ENCODE measurements at places on chromosomes 1 and 21.

DNA sequence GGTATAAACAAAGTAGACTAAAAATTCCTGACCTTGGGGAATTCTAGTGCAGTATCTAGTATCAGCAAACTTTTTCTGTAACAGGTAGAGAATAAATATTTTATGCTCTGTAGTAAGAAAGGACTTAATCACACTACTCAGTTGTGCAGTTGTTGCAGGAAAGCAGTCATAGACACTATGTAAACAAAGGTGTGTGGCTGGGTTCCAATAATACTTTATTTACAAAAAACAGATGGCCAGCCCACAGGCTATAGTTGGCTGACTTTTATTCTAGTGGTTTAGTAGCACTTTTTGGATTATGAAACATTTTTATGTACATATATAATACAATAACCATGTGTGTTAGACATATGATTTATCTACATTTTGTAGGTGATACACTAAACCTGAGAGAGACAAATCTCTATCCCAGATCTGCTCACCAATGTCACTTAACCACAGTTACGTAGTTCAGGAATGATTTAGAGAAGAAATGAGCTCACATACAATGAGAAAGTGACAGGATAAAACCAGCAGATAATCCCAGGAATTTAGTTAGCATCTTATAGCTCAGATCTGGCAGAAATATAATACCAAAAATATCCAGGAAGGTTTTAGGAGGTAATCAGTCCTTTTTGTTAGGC lies 56.1 kb downstream of the MIER1 start:
- DNase-seq = no peak

- DNase-seq = no peak
Measured at GRCh38 chr1:76832521-76832920, 34.8 kb upstream of the ST6GALNAC5 start.

DNA sequence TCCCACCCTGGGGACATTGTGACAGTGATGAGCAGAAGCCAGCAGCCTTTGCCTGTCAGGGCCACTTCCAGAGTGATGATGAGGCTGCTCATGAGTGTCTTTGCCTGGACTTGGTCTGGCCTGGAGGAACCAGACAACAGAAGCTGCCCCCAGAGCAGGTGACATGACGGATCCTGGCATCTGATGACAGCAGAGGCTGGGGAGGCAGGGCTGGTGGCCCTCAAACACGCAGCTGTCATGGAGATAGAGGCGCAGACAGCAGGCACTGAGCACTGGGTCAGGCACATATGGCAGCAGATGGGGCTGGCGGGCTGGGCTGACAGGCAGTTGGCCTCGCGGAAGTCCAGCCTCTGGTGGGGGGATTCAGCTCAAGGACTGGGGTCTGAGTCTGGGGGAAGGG lies 66.4 kb upstream of the STUM start:
- DNase-seq = no peak

DNA sequence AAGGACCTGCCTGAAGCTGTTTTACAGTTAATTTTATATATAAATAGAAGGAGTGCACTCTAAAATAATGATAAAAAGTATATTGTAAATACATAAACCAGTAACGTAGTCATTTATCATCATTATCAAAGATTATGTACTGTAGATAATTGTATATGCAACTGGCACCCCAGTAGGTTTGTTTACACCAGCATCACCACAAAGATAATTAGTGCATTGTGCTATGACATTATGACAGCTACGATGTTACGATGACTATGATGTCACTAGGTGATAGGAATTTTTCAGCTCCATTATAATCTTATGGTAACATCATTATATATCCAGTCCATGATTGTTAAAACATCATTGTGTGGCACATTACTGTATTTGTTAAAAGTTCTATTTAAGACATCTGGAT lies 185.2 kb downstream of the LBR start:
- no peak for DNase-seq

DNA sequence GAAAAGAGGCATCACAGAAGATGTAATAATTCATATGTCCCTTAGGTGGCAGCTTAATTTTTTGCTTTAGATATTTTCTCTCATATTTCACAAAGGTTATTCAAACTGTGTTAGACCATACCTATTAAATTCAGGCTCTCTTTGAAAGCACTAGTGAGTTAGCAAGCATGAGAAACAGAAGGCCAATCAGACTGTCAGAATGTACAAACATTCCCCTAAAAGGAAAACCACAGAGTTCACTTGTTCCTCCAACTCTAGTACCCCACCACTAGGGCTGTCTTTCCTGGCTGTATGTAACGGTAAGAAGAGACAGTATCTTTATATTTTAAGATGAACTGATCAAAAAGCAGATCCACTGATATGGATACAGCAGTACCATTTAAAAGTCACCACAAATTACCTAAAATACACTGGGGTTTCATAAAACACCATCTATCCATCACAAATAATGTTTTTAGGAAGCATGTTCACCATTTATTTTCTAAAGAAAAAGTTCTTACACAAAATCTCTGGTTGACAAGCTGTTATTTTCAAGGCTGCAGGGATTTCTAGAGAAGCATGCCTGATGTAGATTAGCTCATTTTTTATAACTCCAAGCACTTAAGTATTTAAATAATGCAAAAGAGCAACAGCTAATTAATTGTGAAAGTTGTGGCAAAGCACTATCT lies 1.8 kb downstream of the ARPC5 start:
- DNase-seq = peak; percentile 95

DNA sequence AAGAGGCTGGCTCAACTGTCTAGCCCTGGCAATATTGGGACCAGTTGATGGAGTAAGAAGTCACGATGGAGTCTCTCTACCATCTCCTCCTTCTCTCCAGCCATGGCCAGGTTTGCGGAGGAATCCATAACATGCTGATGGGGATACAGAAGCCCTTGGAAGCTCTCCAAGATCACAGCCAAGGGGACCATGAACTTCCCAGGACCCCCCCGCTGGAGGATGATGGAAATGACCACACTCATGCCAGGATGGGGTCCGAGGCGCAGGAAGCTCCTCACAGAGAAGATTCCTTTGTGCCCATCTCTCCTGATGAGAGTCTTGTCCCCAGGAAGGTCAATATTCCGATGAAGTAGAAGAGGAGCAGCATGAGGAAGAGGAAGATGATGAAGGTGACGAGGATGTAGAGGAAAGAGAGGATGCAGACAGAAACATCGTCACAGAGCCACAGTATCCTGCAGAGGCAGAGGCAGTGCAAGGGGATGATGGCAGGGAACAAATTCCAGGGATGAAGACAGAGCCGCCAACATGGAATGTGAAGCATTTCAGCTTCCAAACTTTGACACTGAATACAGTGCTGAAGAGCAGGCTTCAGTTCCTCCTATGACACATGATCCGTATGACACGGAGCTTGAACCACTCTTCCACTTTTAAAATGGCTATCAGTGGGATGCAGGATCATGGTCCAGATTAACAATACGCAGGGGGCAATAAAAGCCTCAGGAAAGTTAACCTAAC lies 57.9 kb upstream of the EDN2 start:
- peak; percentile 72 for DNase-seq

DNA sequence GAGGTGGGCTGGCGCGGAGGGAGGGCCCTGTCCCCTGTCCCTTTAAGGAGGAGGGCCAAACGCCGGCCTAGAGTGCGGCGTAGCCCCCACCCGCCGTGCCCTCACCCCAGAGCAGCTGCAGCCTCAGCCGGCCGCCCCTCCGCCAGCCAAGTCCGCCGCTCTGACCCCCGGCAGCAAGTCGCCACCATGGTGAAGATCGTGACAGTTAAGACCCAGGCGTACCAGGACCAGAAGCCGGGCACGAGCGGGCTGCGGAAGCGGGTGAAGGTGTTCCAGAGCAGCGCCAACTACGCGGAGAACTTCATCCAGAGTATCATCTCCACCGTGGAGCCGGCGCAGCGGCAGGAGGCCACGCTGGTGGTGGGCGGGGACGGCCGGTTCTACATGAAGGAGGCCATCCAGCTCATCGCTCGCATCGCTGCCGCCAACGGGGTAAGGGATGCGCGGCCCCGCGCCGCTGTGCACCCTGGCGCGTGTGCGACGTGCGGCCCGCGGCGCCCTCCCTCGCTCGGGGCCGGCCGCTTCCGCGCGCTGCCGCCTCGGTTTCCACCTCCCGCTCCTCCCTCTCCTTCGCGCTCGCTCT lies at the start of gene PGM1:
Gene PGM1, plus strand, starts transcription at position 109 of the 583 bp plus-strand sequence. Its CDS starts 78 bp downstream, at position 187.
- peak; percentile 87 for DNase-seq

DNA sequence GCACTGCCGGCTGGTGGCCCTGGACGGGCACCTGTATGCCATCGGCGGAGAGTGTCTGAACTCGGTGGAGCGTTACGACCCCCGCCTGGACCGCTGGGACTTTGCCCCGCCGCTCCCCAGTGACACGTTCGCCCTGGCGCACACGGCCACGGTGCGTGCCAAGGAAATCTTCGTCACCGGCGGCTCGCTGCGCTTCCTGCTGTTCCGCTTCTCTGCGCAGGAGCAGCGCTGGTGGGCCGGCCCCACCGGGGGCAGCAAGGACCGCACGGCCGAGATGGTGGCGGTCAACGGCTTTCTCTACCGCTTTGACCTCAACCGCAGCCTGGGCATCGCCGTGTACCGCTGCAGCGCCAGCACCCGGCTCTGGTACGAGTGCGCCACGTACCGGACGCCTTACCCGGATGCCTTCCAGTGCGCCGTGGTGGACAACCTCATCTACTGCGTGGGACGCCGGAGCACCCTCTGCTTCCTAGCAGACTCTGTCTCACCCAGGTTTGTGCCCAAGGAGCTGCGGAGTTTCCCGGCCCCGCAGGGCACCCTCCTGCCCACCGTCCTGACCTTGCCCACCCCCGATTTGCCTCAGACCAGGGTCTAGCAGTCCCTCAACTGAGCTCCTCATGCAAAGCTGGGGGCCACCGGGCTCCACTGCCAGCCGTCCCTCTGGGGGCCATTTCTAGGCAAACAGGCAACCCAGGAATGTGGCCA lies 2.1 kb downstream of the KLHDC7A start:
- DNase-seq = no peak

- no peak for DNase-seq
Measured at GRCh38 chr1:236998546-236998945, 5.7 kb downstream of the MT1HL1 start.

All from fibroblast of skin of back (primary cell).